ENCODE measurements at places on chromosomes 2 and 18.
A peak's percentile ranks its signal among the peaks of the same experiment; 100 is the strongest.

DNA sequence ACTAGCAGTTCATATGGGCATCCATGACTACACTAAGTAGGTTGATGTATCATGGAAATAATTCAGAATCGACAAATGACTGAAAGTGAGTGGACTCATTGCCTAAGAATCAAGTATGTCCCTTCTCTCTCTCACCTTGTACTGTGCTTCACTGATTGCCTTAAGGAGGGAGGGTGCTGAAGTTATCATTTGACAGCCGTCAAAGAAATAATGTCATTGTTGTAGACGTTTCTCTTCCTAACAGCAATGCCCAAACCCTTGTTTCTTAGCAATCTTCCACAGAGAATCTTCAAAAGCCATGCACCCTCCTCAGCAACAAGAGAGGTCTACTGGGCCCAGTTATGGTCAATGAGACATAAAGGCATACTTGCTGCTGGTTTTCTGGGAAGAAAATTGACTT lies 785.0 kb downstream of the SUCLG1 start:
- no peak for DNase-seq

DNA sequence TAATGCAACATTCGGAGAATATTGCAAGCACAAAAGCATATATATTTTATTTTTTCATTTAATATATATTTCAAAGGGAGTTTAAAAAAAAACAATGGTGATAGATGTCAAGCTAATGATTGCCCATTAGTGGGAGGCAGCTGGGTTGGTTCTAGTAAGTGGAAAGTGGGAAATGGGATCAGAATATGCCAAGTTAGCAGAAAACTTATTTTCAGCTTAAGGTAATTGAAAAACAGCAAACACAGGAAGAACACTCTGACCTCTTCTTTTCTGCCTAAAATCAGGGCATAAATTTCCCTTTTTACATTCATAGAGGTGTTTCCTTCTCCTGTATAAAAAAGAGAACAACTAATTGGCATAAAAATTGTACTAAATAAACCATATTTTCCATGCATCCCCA lies 535.3 kb upstream of the SYT4 start:
- no peak for DNase-seq

GRCh38 chr18:42683094-42683493 lies 432.4 kb downstream of the RIT2 start:
- DNase-seq = no peak

DNA sequence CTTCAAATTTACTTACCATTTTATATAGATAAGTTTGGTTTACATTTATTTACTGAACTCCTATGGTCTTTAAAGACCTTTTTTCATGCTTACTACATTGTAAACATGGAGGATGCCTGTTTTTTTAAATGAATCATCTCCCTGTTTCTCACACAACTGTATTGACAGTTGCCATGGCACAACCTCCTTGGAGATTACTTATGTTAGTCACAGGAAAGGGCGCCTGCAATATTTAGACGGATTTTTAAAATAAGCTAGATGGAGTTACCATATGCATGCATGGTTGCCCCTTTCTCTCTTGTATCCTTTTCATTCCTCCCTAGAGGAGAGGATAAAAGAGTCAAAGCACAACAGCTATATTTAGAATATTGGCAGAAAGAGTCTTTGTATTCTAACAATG lies 34.8 kb upstream of the CCDC102B start:
- no peak for DNase-seq

GRCh38 chr2:62074233-62074632 lies 121.7 kb upstream of the B3GNT2 start:
- no peak for DNase-seq

GRCh38 chr2:209348433-209348832 lies 75.4 kb upstream of the MAP2 start:
- no peak for DNase-seq

- DNase-seq = no peak
Measured at GRCh38 chr2:237240252-237240651, 154.6 kb downstream of the COPS8 start.

DNA sequence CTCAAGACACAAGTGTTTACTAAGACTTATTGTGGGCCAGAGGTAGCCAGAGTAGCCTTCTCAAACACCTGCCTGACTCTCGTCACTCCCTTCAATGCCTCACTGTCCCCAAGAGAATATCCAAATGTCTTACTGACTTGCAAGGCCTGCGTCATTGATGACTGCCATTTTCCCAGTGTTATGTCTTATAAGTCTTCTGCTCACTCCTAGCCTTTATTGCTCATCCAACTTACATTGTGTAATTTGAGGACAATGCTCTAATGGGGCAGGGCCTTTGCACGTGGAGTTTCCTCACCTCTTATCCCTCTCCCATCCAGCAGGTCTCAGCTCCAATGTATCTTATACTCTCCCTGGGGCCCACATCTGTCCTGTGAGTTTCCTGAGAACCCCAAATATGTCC lies 10.1 kb upstream of the CD226 start:
- no peak for DNase-seq

DNA sequence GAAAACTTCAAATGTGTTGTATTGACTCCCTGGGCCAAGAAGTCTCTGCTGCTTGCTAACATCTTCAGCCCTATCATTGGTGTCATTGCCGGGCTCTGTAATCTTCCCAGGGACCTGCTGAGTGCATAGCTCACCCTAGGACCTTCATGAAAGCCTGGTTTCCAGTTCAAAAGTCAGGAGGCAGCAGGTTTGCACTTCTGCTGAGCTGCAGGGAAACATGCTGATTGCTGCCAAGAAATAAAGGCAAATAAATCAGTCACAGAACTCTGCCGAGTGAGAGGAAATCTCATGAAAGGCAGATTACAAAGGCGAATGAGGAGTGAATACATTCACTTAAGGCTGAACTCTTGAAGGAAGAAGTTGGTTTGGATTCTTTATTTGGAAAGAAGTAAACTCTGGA lies 1947.6 kb upstream of the CELF4 start:
- no peak for DNase-seq

- DNase-seq = no peak
Measured at GRCh38 chr18:13011719-13012118, 20.6 kb downstream of the CEP192 start.

- DNase-seq = peak; percentile 60
Measured at GRCh38 chr18:9101730-9102507, 580 bp upstream of the NDUFV2 start.

DNA sequence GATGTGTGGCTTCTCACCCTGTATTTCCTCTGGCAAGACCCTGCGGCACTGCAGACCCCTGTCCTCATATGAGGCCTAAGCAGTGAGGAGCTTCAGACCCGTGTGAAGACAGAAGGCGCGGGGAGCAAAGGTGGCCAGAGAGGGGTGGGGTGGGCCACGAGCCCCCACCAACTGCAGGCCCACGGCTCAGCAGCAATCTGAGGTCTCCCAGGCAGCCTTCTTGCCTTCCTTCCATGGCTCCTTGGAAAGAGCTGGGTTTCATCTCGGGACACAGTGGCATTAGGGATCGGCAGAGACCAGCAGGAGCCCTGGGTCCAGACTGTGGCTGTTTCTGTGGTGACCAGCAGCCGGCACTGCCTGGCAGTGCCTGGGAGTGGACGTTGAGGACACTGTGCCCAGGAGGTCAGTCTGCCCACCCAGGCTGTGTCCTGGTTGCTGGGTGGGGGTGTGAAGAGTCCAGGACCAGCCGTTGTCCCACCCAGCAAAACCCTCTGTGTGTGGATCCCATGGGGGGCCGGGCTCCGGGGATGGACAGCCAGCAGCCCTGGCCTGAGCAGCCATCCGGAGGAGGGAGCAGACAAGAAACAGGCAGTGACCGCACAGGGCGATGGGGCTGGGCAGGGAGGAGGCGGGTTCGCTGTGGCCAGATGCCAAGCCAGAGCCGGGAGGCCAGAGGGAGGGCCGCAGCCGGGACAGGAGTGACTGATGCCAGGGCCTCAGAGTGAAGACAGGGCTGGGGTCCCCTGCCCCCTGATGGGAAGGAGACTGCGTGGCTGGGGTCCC lies 73.8 kb downstream of the RRM2 start:
- DNase-seq = no peak

GRCh38 chr2:194815475-194815874 lies 841.6 kb upstream of the SLC39A10 start:
- no peak for DNase-seq

DNA sequence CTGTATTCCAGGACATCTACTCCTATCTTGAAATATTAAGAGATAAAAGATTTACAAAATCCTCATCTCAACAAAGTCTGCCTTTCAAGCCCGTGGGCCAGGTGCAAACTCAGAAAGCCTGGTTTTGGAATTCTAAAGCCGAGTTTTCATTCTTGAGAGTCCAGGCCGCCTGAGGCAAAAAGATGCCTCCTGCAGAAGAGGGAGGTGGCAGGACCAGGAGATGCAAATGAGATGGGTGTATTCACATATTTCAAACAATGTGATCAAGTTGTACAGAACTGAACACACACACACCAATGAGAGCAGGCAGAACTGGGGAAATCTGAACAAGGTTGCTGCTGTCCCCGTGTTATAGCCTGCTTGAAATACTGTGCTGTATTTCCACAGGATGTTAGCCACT lies 7.7 kb upstream of the HS6ST1 start:
- DNase-seq = no peak

DNA sequence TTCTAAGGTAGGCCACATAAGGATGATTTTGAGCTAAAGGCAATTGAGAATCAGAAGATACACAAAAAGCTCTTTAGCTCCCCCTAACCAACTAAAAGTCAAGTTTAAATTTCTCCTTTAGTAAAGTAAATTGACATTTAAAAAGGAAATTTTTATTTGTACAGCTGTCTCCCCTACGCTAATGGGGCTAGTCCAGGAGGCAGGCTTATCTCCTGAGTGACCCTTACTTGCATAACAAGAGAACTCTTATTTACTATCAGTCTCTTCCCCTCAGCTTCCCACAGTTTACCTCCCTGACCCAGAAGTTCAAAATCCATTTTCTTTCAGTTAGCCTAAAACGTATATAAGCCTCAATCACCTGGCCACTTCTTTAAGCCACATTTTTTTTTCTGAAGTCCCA lies 1002.8 kb upstream of the NRXN1 start:
- DNase-seq = no peak

GRCh38 chr2:229610333-229610732 lies 104.0 kb downstream of the DNER start:
- DNase-seq = no peak

DNA sequence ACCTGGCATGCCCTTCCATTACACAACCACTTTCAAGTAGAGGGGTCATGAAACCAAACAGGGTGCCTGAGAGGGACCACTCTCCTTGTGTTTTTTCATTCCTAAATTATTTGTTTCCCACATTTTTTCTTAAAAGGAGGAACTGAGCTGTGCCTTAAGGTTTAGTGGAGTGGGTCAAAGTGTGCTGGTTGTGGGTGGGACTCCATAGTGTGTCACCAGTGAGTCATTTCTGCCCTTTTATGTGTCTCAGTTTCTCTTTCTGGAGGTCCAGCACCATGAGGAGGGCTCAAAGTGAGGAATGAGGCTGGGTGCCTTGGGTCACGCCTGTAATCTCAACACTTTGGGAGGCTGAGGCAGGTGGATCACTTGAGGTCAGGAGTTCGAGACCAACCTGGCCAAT lies 37.8 kb downstream of the COMMD1 start:
- DNase-seq = no peak

DNA sequence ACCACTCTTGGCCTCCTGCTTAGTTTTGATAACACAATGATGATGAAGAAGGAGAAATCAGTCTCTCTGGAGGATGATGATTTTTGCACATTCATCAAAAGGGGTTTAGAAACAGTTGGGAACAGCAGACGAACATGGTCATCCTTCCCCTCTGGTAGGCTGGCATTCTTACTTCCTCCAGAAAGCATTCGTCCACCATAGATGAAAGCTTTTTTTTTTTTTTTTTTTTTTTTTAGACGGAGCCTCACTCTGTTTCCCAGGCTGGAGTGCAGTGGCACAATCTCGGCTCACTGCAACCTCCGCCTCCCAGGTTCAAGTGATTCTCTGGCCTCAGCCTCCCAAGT lies 43.5 kb upstream of the TTC39C start:
- DNase-seq = no peak

- no peak for DNase-seq
Measured at GRCh38 chr2:96824079-96824870, 8.2 kb downstream of the CNNM3 start.

GRCh38 chr2:116510117-116510671 lies 1304.3 kb upstream of the DDX18 start:
- no peak for DNase-seq

DNA sequence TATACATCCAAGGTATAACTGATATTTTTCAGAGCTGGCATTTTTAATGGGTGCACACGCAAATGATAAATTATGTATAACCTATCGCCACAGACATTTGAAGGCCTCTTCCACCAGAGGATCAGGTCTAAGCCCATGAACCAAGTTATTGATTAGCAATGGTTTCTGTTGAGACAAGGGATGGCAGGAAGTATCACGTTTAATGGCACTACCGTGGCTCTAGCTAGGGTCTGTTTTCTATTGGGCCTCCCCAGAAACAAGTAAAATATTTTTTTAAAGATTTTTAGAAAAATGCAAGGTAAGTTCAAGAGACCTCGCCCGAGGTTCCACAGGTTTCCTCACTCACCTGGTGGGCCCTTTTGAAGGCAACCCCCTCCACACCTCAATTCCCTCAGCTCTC lies 667 bp downstream of the GFPT1 start:
- no peak for DNase-seq

GRCh38 chr2:202135091-202135874 lies 62.2 kb downstream of the KIAA2012 start:
- no peak for DNase-seq

- DNase-seq = peak; percentile 85
Measured at GRCh38 chr2:72825257-72826155, at the start of gene EXOC6B. TSS of gene EXOC6B (minus strand) at chr2:72826033.

GRCh38 chr2:7950035-7950612 lies 731.7 kb upstream of the ID2 start:
- no peak for DNase-seq

DNA sequence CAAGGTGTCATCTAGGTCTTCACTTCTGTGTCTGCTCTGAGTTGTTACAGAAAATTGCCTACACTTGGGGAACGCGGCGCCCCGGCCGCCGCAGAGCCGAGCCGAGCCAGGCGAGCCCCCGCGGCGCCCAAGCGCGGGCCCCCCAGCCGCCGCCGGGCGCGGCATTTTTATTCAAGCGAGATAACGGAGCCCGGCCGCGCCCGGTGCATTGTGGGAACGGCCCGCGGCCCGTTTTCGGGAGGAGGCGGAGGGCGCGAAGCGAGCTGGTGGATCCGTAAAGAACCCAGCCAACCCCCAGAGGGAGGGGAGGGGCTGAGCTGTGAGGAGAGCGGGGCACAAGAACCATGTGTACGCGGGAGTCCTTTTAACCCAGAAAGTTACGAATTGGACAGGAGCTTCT lies 191.8 kb downstream of the FTCDNL1 start:
- DNase-seq = no peak

Data from CD4-positive, alpha-beta T cell treated with Interleukin-2 at 100 ng/mL for 4 hours (primary cell).